EL (cell line): ENCODE measurements at places on chromosomes 7 and 10.

- DNase-seq: no peak
These were observed 27.0 kb downstream of the TASOR2 start for GRCh38 chr10:5711642-5712041.

DNA sequence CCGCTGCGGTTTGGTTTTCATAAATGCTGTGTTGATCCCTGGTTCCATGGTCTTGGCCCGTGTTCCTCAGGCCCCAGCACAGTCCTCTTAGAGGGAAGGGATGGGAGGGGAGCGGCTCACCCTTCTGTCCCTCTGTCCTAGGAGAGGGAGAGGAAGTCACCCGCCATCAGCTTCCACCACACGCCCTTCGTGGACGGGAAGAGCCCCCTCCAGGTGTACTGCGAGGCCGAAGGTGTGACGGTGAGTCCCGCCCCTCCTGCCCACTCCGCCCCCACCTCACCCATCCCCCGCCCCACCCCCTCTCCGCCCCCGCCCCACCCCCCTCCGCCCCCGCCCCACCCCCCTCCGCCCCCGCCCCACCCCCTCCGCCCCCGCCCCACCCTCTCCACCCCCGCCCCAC lies 37.5 kb upstream of the DPYSL4 start:
- DNase-seq: no peak

DNA sequence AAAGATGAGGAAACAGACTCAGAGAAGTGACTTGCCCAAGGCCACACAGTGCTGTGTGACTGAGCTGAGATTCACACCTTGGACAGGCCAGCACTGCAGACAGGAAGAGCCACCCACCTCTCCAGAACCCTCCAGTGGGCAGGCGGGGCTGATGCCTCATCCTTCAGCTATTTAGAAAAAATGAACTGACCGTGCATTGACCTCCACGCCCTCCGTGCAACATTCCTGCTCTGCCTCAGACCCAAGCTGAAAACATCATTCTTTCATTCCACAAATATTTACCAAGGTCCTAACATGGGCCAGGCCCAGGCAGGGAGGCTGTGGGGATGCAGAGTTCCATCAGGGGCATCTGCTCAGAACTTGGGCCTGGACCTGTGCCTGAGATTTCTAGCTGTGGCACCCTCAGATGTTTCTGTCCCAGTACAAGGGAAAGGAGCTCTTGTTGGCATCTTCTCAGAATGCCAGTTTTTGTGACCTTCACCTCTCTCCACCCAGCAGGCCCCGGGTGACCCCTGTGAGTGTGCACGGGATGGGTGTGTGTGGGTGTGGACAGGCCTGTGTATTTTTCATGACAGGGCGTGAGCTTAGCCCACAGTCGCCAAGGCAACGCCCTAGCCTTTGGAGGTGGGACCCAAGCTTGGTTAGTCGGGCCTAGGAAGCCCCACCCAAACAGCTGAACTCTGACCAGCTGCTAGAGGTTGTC lies 6.5 kb downstream of the VSIR start:
- peak; percentile 99 for DNase-seq

- no peak for DNase-seq
These were observed 104.0 kb upstream of the ARID5B start for GRCh38 chr10:61797304-61798153.

- DNase-seq: no peak
These were observed 117.8 kb downstream of the GFRA1 start for GRCh38 chr10:116155191-116155590.

- no peak for DNase-seq
These were observed 46.9 kb upstream of the SEPTIN7 start for GRCh38 chr7:35753761-35754603.

DNA sequence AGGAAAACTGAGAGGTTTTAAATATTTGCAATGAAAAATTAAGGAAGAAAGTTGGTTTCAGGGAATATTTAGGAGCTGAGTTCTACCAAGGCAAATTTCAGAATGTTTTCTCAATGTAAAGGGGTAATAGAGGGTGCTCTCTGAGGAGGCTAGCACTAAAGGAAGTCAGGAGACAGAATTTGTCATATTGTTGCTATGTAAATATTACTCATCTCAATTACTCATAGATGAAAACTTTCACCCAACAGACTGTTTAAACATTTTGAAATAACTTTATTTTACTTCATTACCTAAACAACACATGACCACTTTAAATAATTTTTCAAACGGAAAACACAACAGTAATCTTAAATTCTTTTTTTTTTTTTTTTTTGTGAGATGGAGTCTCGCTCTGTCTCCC lies 274.8 kb upstream of the NRG3 start:
- DNase-seq: peak; percentile 21

- DNase-seq: peak; percentile 2
These were observed 824 bp downstream of the RELN start for GRCh38 chr7:103988468-103989199.

GRCh38 chr10:56091872-56092271 lies 269.2 kb downstream of the ZWINT start:
- DNase-seq: no peak

DNA sequence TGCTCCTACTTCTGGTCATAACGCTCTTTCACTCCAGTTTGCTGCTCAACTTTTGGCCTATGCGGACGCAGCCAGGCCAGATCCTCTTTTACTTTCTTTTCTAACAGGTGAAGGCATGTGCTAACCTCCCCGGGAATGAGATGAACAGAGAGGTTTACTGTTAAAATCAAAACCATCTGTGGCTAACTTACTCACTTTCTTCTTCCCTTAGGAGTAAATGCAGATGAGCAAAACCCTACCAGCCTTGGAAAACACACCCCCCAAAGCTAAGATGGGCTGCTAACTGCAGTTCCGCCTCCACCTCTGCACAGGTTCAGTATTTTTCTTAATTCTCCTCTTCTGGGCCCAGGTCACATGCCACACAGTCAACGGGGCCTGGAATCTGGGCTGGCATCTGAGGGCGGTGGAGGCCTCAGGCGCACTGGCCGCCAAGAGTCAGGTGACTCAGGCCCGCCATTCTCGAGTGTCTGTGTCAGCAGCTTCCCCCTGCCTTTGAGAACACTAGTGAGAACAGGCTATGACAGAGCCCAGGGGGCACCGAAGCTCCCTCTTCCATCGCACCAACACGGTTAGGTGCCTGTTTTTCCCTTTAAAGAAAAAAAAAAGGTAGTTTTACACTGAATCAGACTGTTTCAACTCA lies 11.1 kb downstream of the FAM53B start:
- DNase-seq: no peak

DNA sequence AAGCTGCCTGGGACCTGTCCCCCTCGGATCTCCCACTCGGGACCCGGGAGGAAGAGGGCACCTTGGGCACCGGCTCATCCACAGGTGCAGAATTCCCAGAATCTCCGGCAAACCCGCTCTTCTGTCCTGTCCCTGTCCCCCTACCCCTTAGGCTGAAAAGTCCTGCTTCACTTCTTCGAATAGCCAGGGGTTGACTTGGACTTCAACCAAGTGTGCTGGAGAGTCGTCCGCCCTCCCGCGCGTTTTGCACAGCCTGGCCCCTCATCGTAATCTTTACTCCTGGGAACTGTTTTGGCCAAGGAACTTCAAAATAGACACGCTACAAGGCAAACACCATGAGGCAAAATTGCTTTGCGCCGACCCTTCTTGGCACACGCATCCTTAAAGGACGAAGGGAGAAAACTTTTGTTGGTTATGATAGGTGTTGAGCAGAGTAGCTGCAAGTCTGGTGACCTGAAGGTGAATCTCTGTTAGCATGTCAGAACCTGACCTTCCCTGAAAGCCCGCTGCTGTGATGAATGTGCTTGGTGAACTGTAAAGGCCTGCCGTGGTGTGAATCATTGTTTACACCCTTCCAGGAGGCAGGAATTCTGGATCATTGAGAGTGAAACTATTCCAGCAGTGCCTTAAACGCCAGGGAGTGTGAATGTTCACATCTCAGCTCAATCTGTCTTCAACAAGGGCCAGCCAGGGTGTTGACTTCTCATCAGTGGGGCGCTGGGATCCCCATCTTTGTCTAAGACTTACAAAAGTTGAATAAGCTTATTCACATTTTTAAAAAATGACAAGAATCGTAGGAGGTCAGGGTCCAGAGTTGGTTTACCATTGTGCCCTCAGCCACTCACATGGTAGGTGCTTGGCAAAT lies 589 bp upstream of the RAPGEF5 start:
- peak; percentile 13 for DNase-seq

DNA sequence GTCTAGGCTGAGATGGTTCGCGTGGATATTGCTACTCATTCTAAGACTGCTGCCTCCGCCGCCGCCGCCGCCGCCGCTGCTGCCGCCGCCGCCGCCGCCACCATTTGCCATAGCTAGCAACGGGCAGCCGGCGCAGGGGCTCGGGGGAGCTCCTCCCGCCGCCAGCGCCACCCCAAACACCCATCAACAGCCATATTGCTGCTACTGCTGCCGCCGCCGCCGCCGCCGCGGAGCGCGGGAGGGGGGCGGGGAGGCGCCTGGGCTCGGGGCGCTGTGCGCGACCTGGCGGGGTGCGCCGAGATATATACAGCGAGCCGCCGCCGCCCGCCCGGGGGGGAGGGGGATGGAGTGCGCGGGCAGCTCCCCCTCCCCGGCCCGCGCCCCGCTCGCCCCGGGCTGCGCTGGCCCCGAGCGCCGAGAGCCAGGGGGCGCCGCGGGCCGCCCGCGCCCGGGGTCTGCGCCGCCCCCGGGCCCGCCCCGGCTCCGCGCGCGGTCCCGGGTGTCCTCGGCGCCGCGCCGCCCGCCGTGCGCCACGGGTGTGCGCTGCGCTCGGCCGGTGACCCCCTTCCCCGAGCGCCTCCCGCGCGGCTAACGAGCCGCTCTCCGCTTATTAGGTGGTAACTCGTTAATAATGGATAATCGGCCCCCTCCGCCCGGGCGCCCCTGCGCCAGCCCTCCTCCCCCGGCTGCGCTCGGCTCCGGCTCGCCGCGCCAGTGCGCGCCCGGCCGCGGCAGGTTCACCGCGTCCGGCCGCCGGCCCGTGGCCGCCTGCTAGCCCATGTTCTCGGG lies at the start of gene KCNMA1:
Gene KCNMA1, minus strand, starts transcription at position 277 of the 789 bp plus-strand sequence.
- peak; percentile 73 for DNase-seq

DNA sequence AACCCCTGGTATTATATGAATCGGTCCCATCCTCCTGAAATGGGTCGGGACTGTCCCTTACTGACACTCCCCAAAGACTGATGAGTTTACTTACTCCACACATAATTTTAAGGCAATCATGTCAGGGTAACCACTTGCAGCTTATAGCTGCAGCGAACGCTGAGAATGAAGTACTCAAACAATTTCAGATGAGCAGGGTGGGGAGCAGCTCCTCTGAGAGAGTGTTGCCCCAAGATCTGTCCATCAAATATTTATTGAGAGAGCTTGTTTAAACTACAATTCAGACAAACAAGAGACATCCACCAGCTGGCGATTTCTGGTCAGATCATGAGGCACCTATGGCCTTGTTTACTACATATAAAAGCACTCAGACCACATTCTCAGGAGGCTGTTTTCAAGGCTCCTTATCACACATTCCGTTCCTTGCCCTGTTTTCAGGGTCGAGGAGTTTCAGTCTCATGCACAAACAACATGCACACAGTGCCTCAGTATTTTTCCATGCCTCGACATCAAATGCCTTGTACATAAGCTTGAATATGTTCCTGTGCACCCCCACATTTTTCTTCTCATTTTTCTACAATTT lies 80.1 kb downstream of the THSD7A start:
- DNase-seq: no peak
